ENCODE measurements at places on chromosomes 5 and 9.

- DNase-seq: no peak
These were observed 363.0 kb upstream of the RIOK2 start for GRCh38 chr5:97545886-97546535.

DNA sequence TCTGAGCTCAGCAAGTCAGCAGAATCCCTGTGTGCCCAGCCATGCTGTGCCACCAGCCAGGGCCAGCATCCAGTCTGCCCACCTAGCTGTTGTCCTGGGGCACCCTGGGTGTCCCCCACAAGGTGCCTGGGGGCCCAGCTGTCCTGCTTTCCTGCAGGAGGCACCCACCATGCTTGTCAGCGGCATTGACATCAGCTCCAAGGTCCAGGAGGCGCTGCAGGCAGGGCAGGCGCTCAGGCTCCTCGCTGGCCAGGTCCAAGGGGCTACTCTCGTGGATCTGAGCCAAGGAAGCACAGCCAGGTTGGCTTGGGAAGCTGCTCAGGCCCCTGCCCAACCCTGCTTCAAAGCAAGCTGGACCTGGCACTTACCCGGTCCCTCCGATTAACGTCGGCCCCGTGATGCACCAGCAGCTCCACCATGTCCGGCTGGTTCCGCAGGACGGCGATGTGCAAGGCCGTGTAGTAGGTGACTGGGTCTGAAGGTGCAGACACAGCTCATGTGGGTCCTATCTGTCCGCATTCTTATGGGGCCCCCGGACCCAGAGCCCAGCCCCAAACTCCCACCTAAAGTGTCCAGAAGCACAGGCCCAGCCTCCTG is 2.8 kb downstream of the ASB6 start:
- no peak for DNase-seq

GRCh38 chr5:32276173-32276853 is 36.4 kb downstream of the MTMR12 start:
- DNase-seq: no peak

DNA sequence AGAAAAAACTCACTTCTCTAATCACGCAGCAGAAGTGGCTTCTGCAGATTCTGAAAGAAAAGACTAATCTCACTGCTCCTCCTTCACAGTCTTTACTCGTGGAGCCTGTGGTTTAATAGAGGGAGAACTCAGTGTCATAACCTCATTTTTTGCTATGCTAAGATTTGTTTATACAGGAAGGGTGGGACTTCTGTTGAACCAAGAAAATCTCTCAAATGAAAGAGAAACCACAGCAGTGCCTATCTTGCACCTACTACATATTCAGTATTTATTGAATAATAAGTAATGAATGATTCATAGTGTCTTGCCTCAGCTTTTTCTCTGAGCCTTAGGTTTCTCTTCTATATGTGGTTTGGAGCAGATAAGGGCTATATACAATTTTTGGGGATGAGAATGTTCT is 136.1 kb upstream of the DMAC1 start:
- no peak for DNase-seq

- no peak for DNase-seq
These were observed 62.7 kb upstream of the GRAMD2B start for GRCh38 chr5:126360467-126360866.

- no peak for DNase-seq
These were observed 154.0 kb upstream of the ADAMTSL1 start for GRCh38 chr9:18319918-18320445.

DNA sequence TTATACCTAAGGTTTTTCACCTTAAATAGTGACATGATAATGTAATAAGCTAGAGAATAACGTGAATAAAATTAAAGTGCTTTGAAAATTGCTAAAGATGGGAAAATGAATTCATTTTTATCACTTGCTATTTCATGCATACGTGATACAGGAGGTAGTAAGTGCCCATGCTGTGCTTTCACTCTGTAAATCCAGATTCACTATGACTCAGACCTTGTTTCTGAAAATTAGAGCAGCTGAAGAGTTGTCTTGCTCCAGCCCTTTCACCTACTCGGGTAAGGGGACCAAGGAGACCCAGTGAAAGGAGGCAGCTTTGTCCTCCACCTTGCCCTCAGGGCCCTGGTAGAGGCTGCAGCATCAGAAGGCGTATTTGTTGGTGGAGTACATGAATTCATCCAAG is 87.9 kb downstream of the ANKH start:
- DNase-seq: no peak

DNA sequence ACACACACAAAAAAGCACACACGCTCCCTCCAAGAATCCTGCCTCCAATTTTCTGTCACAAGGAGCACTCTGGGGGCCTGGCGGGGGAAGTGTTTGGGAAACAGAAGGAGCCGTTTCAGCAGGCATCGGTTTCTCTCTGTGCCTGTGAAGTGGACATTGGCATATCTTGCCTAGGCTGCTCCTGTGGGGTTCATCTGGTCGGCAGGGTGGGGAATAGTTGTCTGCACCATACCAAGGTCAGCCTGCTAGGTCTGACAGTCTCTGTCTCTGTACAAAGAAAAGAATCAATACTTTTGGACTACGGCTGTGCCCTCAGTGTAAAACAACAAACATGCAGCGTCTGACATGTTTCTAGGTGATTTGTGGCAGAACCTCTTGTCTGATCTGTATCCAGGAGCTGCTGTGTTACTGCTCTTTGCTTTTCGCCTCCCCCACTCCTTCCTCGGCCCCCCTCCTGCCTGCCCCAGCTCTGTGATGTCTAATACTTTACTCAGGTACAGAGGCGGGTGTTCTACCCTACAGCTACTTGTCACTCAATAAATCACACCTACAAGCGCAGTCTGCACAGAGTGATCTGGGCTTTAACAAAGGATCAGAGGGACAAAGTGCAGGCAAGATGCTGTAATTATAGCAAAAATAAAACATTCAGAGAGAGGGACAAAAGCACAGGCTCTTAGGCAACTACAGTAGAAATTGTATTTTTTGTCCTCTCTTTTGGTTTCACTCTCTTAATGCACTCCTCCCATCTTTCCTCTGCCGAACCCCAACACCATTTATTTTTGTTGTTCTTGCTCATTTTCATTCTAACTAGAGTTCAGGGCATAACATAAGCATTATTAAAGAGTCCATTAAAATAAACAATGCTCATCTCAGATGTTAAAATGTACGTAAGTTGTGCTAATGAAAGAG is 216.7 kb downstream of the BNC2 start:
- DNase-seq: no peak

DNA sequence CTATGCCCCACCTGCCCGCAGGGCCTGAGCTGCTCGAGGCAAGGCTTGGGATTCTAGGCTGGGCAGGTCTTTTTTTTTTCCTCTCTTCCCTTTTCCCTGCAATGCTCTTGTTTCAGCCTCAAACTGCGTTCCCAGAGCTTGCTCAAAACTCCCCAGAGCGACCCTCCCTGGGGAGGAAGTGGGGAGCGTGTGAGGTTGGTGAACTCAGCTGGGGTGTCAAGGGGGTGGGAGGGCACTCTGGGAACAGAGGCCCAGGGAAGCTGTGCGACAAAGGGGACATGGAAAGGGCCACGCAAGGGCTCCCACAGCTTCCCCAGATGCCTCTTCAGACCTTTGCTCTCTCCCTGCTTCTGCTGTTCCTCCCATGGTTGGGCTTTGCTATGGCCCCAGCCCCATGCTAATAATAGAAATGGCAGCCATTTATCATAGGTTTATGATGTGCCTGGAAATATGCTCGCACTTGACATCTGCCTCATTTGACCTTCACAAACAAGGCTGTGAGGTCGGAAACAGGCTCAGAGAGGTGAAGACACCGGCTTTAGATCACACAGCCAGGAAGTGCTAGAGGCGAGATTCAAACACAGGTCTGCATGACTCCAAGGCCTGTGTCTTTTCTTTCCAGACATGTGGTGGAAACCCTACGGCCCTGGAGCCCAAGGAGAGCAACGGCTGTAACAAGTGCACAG is 40.9 kb upstream of the IL17B start:
- DNase-seq: no peak

- peak; percentile 68 for DNase-seq
These were observed 70.5 kb upstream of the RAI14 start for GRCh38 chr5:34585601-34586104.

- DNase-seq: peak; percentile 91
These were observed 77.3 kb downstream of the MAMDC2 start for GRCh38 chr9:70120834-70121510.

GRCh38 chr5:96714450-96714849 is 52.3 kb downstream of the CAST start:
- DNase-seq: no peak

- peak; percentile 55 for DNase-seq
These were observed 14.1 kb downstream of the POLR3G start for GRCh38 chr5:90488791-90489190.

- DNase-seq: no peak
These were observed 163.6 kb downstream of the LRRC70 start for GRCh38 chr5:62742207-62742606.

- peak; percentile 45 for DNase-seq
These were observed 47.8 kb upstream of the ADAMTS2 start for GRCh38 chr5:179393078-179393477.

GRCh38 chr9:137969008-137969407 is 91.4 kb downstream of the CACNA1B start:
- DNase-seq: no peak

DNA sequence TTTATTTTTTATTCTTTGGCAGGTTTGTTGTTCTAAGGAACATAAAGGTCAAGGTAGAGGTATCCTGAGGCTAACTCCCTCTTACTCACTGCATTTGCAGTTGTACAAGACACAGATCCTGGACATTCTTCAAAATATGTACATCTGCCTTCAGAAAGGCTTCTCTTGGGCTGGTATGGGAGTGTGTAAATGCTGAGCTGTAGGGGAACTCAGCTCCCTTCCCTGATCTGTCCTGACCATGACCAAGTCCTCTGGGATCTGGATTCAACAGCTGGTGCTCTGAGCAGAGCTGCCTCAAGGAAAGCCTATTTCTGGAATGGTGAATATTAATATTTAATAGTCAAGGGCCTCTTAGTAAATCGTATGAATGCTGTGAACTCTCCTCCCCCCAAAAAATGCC is 117.4 kb downstream of the PRKACG start:
- DNase-seq: no peak

GRCh38 chr5:6760686-6761085 is 47.5 kb downstream of the TENT4A start:
- no peak for DNase-seq

DNA sequence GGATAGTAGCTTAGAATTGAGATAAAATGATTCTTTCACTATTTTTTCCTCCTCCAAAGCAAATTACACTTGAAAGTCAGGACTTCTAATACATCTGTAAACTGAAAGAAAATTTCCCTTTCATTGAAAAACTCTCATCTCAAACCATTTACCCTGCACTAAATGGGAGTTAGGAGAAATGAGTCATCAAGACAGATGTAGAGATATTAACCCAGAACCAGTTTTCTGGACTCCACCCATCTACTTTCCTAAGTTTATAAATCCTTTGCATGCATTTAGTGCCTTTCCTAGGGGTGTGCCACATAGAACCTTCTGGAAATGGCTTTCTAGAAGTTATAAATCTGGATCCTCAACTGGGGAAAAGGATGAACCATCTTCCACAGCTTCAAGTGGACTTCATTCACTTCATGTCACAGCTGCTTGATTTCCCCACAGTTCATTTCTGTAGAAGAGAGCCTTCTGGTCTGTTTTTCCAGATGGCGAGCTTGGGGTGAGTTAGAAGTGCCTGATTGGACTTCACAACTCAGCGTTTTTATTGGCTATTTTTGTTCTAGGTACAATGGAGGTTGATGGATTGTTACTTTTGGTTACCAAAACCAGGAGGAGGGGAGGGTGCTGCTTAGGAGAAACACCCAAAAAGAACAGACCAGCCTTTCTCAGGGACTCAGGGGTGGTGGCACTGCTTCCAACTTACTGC is 72.5 kb upstream of the GPR151 start:
- no peak for DNase-seq

- DNase-seq: no peak
These were observed 127.7 kb upstream of the RAD23B start for GRCh38 chr9:107155244-107155817.

DNA sequence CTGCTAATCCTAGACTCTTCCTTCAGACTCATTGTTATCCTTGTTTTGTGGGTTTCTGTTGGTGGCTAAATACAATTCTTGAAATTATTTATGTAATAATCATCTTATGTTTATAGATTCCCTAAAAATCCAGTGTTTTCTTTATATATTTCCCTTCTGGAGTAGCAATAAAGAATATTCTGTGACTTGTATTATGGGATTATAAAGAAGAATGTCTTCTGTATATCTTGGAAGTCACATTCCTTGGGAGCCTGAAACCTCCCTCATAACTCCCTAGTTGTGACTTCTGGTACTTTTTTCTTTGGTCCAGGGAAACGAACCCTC is 356.1 kb downstream of the TMEM167A start:
- no peak for DNase-seq

DNA sequence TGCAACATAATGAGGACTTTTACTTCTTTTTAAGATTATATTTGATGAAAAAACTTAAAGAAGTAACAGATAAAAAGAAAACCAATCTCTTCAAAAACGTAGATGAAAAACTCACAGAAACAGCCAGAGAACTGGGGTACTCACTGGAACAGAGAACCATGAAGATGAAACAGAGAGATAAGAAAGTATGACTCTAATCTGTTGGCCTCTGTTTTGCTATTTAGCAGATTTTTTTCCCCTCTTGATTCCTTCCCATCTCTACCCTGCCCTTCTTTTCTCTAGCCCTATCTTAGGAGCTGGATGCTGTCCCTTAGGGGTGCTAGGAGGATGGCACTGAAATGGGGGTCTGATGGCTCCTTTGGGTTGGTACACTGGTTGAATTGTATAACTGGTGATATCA is 97.5 kb upstream of the FREM1 start:
- DNase-seq: no peak

DNA sequence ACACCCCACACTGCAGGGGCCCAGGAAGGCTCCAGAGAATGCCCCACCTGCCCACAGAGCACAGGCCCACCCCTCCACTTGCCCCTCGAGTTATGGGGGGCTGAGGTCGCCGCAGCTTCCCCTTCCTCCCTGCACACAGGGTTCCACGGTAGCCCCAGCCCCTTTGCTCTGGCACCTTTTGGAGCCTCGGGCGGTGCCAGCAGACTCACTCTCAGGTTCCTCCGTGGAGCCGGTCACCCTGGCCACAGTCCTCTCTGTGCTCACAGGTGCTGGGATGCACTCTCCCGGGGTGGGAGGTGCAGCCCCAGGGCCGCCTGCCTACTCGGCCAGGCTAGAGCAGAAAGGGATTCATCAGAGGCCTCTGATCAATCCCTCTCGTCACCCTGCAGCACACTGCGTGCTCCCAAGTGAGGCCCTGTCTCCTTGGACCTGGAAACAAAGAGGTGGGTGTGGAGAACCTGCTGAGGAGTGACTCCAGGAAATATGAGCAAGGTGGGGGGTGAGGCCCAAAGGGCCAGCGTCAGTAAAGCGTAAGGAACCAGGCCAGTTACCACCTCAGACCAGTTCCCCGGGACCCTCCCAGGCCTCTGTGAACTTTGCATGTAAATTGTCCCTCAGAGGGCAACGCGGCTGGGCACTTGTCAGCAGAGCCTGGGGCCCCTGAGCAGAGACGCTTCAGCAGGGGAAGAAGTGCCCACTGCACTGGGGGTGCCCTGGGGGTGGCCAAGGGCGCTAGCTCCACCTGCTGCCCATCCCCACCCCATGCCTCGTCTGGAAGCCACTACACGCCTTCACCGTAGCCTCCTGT is 167.8 kb downstream of the OLFM1 start:
- DNase-seq: no peak

DNA sequence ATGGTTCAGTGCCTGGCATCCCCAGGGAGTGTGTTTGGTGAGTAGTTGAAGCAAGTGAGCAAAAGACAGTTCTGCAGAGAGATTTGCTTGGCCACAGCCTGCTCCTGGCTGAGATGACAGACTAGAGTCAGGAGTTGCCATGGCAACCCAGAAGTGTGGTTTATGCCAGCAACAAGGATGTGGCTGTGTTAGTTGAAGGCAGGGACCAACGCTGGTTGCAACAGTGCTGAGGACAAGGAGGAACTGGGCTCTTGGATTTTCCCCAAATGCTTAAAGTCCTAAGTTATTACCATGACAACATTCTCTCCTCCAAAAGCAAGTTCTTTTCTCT is 2.7 kb downstream of the NXNL2 start:
- DNase-seq: no peak

Data from non-pigmented ciliary epithelial cell (primary cell).